ENCODE measurements at places on chromosomes 1 and 21.
A peak's percentile ranks its signal among the peaks of the same experiment; 100 is the strongest.

- DNase-seq: no peak
Observed at GRCh38 chr1:53894644-53895043, 657 bp downstream of the DIO1 start.

GRCh38 chr1:178875936-178876335 is 5.1 kb upstream of the ANGPTL1 start:
- no peak for DNase-seq

DNA sequence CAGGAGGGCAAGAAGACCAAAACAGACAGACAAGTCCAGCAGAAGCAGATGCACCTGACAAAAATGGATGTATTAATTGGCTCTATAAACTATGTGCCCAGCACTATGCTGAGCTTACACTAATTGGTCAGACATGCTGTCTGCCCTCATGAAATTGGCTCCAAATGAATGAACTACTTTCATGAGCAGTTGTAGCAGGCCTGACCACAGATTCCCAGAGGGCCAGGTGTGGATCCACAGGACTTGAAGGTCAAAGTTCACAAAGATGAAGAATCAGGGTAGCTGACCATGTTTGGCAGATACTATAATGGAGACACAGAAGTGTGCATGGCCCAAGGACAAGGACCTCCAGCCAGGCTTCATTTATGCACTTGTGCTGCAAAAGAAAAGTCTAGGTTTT is 14.5 kb downstream of the SLAMF7 start:
- DNase-seq: no peak

DNA sequence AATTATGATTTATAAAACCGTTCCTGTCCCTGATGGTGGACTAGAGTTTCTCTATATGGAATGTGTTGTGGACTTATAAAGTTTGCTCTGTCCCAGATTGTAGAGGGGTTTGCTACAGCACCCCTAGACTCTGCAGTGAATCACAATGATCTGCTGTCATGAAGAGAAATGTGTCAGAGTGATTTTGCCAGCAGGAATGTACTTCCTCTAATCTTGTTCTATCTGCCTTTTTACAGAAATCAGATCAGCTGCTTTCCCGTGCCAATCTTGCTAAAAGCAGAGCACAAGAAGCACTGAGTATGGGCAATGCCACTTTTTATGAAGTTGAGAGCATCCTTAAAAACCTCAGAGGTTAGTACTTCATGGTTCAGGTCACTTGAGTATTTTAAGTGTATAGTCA is 52.0 kb downstream of the LAMC2 start:
- DNase-seq: no peak

- DNase-seq: no peak
Observed at GRCh38 chr1:91833946-91834345, 52.0 kb downstream of the TGFBR3 start.

DNA sequence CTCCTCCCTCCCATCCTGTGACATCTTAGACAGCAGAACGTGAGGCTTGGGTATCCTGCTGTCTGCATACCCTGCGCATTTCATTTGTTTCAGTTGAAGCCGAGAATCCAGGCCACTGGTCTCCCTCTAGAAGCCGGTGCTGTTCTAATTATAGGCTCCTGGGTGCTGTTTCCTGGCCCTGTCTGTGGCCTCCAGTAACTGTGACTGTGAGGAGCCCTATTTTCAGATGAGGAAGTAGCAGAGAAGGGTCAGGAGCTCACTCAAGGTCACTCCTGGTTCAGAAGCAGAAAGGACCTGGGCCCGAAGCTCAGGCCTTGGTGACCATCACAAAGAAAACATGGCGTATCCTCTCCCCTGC is 24.0 kb downstream of the COQ8A start:
- no peak for DNase-seq

- no peak for DNase-seq
Observed at GRCh38 chr1:244050835-244051444, at the start of gene ZBTB18. ZBTB18 (plus strand) TSS chr1:244051283; CDS start chr1:244051432, 149 bp downstream.

- no peak for DNase-seq
Observed at GRCh38 chr1:238606896-238607295, 716.2 kb upstream of the ZP4 start.

DNA sequence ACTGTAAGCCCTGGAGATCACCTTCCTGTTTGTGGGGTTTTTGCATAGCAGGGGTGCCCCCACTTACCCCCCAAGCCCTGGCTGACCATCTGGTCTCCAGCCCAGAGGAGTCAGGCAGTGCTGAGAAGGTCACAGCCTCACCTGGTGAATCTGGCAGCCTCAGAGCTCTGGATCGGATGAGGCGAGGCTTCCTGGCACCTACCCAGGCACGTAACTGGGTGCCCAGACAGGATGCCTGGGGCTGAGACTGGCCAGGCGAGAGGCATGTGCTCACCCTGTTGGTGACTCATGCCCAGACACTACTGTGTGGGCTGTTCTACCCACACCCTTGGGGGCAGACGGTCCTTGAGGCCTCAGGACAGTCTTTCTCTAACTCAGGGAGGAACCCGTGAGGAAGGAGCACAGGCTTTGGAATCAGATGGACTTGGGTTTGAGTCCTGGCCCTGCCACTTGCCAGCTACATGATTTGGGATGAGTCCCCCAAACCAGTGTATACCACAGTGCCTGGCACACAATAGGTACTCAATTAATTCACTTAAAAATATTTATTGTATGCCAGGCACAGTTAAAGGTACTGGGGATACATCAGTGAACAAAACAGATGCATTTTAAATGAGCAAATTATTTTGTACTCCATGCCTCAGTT is 15.1 kb upstream of the PADI3 start:
- peak; percentile 91 for DNase-seq

GRCh38 chr1:241586905-241587512 is 53.2 kb downstream of the CHML start:
- DNase-seq: no peak

- no peak for DNase-seq
Observed at GRCh38 chr1:108729481-108729880, 16.8 kb downstream of the FNDC7 start.

DNA sequence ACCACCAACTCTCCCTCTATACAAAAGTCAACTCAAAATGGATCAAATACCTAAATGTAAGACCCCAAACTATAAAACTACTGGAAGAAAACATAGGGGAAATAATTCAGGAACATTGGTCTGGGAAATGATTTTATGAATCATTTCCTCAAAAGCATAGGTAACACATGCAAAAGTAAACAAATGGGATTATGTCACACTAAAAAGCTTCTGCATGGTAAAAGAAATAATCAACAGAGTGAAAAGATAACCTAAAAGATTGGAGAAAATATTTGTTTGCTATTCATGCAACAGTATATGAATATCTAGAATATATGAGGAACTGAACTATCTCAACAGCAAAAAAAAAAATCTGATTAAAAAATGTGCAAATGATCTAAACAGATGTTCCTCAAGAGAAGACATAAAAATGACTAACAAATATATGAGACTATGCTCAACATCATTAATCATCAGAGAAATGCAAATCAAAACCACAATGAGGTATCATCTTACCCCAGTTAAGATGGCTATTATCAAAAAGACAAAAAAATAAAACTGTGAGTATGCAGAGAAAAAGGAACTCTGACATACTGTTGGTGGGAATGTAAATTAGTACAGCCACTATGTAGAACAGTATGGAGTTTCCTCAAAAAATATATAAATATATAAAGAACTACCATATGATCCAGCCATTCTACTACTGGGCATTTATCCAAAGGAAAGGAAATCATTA is 47.8 kb downstream of the VCAM1 start:
- DNase-seq: no peak

- DNase-seq: no peak
Observed at GRCh38 chr1:184791550-184791900, 36.9 kb upstream of the EDEM3 start.

Measured in osteocyte (in vitro differentiated cells).